ENCODE measurements at places on chromosomes 4 and X.

DNA sequence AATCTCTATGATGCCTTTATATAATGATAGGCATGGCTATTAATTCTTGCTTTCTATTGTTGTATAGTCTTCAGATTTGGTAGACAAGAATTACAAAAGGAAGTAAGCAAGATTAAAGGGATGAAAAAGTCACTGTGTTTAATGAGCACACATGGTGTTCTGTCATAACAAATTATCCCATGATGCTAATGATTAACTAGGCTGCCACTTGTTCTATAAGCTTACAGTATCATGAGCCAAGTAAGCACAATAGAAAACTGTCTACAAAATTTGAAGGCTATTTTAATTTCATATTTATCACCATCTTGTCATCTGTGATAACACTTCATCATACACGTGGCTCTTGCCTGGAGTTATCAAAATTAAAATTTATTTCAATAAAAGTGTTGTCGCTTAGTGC lies 466.7 kb downstream of the GASK1B start:
- DNase-seq, result no peak

DNA sequence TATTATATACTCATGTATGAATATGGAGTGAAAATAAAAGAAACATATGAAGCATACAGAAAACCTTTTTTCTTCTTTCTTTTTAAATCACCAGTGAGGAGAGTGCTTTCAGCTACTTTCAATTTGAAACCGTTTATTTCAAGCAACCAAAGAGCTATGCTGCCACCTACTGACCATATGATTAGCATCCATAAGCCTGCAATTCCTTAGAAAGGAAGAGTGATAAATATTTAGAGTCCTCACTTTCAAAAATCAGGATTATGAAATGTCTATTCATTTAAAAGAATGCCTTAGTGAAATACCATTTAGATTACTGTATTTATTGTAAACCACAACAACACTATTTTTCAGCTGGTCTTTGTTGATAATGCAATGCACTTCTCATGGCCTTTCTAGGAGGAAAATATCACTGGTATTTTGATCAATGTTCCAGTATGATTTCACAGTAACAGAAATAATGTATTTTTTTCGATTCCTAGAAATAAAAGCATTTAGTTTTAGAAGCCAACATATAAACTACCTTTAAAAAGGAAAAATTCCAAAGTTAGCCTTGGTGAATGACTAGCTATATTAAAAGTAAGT lies 667.6 kb downstream of the PCDH18 start:
- DNase-seq, result peak; percentile 87

DNA sequence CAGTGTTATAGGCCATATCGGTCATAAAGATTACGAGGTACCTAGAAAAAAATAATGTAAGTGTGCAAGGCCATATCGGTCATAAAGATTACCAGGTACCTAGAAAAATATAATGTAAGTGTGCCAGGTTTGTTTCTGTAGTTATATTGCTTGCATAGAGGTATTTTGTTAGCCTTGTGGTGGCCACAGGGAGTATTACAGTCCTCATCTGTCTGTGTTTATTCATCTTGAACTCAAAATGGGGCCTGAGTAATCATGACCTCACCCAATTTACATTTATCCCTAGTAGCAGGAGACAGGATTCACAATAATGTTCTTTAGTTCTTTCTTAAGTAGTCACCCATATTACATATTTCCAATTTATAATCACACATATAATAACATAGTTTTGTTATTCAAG lies 459.7 kb downstream of the MID1IP1 start:
- no peak for DNase-seq

DNA sequence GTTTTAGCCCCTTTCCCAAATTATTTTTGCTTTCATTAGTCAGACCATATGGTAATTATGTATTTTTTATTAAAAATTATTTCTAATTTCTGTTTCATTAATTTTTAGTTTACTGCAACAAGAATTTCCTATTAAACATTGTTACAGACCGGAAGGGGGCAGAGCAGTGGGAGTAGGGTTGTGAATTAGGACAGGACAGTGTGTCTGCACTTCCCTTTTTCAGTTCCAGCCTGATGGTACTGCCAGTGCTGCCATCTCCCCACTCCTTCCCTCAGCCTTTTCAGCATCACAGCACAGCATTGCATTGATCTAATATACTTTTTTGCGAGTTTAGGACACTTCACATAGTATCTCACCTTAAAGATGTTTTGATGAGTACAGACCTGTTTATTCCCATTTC lies 76.5 kb downstream of the STIM2 start:
- DNase-seq, result no peak

- DNase-seq, result peak; percentile 42
Observed at GRCh38 chr4:4677556-4678522, 136.0 kb upstream of the STX18 start.

DNA sequence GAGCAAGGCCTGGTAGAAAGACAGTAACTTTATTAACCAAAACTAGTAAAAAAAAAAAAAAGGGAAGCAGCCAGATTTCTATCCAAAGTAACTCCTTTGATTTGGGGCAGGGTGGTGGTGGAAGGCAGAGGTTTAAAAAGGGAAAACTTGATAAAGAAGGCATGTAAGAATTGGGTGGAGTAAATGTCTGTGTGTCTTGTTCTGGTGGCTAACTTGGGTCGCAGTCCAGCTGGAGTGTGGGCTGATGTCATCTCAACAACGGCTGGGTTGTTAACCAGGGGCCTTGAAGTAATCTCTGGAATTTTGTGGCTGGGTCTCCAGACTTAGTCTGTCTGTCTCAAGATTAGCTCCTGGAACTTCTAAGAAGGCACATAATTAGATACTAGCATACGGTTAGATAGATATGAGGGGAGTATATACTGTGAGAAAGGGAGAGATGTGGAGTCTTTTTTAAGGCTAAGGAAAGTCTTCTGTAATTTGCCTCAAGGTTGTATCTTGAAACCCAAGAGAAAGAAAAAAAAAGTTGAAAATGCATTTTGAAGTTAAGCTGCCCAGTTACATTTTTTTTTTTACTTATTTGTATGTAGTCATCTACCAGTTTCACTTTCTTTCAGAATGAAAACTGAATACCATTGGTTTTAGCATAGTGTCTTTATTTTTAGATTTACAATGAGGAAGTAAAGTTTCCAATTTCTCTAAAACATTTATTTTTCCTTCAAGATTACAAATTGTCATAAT lies 48.3 kb downstream of the MTHFD2L start:
- peak; percentile 22 for DNase-seq

DNA sequence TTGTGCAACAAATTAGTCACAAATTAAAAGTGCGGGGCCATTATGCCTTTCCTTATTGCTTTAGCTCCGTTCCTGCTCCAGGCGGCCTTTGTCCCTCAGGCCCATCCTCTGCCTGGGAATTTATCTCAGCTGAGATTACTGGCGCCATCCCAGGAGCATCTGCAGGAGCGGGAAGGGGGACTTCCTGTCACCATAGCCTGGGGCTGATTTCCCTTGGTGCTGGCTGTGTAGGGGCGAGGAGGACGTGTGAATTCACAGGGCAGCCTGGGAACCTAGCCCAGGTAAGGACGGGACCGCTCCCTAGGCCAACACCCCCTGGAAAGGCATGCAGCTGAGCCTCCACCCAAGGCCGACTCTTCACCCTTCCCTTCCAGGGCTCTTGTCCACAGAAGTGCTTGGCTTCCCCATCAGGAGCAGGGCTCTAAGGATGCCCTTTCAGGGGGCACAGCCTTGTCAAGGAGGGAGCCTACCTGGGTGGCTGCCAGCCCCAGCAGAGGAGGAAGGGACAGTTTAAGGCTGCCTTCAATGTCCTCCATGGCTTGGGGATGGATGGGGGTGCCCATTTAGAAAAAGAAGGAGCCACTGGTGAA lies 72.6 kb upstream of the NKX1-1 start:
- DNase-seq, result no peak

GRCh38 chr4:153988492-153989363 lies 199.8 kb upstream of the SFRP2 start:
- DNase-seq, result no peak

DNA sequence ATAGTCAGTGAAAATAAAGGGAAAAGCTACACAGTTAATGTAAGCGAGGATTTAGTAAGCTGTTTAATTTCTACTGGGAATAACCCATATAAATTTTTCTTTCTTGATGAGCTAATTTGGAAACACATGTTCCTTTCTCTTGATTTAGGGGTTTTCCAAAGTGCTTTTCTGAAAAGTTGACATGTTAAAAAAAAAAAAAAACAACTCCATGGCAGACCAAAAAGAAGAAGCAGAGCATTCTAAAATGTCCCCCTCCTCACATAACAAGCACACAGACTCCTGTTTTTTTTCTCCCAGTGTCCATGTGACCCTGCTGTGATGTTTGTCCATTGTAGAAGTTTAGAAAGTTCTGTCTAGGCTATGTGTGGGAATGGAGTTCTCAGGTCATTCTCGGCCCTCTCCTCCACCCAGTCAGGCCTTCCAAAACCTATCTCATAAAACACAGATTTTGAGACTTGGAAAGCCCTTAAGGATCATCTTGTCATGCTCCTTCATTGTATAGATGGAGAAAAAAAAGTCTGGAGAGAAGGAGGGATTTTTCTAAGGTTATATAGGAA lies 792 bp downstream of the CLIC2 start:
- no peak for DNase-seq

DNA sequence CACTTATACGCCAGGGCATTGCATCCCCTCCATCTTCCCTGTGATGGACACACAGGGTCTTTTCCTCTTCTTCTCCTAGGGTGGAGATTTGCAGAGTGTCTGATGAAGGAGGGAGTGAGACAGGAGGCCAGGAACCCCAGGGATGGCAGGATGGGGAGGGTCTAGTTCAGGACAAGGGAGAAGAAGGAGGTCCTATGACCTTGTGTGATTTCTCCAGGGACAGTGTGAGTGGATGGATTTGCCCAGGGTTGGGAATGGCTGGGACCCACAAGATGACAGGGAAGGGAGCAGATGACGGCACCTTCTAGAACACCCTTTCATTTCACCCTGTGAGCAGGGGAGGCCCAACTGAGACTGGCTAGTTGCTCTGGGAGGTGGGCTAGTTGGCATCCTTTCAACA lies 34.2 kb downstream of the CYTL1 start:
- DNase-seq, result no peak

GRCh38 chr4:15131551-15131950 lies 129.3 kb downstream of the CPEB2 start:
- peak; percentile 24 for DNase-seq

GRCh38 chr4:97349468-97350186 lies 793.6 kb downstream of the STPG2 start:
- no peak for DNase-seq

- no peak for DNase-seq
Observed at GRCh38 chrX:10393241-10393640, 227.1 kb downstream of the MID1 start.
